ENCODE measurements at places on chromosomes 11 and 22.

GRCh38 chr11:134665188-134665535 lies 253.1 kb upstream of the B3GAT1 start:
- no peak for DNase-seq

- DNase-seq, result no peak
Measured at GRCh38 chr11:45481026-45481425, 184.4 kb downstream of the CHST1 start.

DNA sequence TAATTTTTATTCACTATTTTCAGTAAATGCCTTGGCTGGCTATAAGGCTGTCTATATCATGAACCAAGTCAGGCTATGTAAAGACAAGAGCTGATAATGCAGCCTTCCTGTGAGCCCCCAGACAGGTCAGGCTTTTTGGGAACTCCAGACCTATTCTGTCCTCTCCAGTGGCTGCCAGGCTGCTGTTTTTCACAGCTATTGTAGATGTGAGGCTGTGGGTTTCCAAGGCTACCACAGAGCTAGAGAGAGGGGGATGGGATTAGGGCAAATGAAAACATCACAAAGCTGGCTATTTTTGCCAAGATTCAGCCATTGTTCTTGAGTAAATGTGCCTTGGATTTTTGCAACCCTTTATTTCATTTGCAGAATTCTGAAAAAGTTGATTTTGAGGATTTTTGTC lies 55.7 kb upstream of the SORL1-AS1 start:
- no peak for DNase-seq

DNA sequence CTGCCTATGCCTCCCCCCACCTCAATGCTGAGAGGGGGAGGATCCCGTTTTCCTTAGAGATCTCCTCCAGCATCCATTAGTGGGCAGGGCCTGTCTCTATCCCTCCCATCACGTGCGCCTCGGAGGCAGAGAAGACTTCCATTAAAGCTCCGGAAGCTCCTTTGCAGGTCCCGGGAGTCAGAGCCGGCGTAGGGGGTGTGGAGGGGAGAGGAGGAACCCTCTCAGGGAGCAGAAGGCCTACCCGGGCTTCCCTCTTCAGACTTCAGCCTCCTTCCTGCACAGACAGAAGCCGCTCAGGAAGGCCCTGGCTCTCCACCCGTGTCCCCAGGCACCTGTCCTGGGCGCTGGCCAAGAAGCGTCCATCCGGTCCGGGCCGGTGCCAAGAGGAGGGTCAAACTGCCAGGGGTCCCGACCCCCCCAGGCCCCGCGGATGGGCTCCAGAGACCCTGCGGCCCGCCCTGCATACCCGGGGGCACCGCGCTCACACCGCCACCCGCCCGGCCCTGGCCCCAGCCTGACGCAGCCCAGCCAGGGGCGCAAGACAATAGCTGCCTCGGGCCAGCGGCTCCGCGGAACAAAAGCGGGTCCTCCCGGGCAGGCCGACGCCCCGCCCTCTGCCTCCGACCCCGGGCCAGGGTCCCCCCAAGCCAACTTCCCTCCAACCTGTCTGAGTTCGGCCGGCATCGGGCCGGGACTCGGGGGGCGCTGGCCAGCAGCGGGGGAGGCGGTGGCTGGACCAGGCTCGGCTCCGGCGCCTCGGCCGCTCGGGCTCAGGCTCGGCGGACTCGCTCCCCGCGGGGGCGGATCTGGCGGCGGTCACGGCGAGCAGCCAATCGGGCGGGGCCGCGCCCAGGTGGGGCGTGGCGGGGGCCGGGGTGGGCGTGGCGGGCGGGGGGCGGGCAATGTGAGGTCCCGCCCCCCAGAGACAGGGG lies 29.9 kb downstream of the ARVCF start:
- peak; percentile 84 for DNase-seq

DNA sequence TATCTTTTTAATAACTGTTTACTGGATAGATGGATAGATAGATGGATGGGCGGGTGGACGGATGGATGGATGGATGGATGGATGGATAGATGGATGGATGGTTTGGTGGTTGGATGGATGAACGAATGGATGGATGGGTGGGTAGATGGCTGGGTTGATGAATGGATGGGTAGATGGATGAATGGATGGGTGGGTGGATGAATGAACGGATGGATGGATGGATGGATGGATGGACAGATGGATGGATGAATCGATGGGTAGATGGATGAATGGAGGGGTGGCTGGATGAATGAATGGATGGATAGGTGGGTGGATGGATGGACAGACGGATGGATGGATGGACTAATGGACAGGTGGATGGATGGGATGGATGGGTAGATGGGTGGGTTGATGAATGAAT lies 13.8 kb upstream of the SLC22A12 start:
- no peak for DNase-seq

- DNase-seq, result no peak
Measured at GRCh38 chr22:48873191-48873520, 954.5 kb downstream of the BRD1 start.

GRCh38 chr22:39954584-39955055 lies 5.6 kb upstream of the TMA7B start:
- no peak for DNase-seq

- DNase-seq, result no peak
Measured at GRCh38 chr11:64451856-64452255, 92.9 kb downstream of the RPS6KA4 start.

- no peak for DNase-seq
Measured at GRCh38 chr11:22203281-22203680, 10.4 kb downstream of the ANO5 start.

GRCh38 chr22:42428760-42429159 lies 3.4 kb downstream of the NFAM1 start:
- no peak for DNase-seq

DNA sequence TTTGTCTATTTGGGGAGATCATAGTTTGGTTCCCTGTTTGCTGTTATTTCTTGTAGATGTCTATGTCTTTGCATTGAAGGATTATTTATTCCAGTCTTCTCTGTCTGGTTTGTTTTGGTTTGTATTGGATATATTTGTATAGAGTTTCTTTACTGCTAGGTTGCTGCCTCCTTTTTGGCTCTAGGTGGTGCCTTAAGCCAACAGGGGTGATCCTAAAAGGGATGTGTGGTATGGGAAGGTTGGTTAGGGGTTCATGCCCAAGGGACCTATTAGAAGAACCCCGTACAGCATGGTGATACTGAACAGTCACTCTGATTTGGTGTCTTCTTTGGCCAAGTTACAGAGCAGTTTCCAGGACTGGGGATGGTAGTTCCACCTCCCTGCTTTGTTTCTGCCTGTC lies 36.4 kb upstream of the PGR start:
- no peak for DNase-seq

- DNase-seq, result no peak
Measured at GRCh38 chr11:48107188-48107704, 109.4 kb upstream of the OR4B1 start.

DNA sequence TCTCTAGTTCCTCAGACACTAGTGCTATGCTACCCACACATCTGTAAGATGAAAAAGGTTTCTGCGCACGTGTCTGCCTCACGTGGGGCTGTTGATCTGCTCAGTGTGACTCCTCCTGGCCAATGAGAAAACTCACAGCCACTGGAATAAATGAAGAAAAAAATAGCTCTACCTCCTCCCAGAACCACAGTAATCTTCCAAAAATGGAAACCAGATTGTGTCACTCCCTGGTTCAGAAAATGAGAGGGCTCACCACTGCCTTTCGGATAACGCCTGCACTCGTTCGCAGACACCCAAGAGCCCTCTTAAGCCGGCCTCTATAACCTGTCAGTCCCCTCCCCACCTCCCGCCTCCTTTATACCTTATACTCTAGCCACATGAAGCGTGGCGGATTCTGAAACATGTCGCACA lies 5.1 kb downstream of the APBB1 start:
- peak; percentile 54 for DNase-seq
